ENCODE measurements at places on chromosomes 5 and 9.
A peak's percentile ranks its signal among the peaks of the same experiment; 100 is the strongest.

GRCh38 chr5:146475906-146476305, 28.8 kb downstream of the TCERG1 start:
- no peak for DNase-seq

- no peak for DNase-seq
Observed at GRCh38 chr9:86452201-86452828, 98.1 kb upstream of the TUT7 start.

- no peak for DNase-seq
Observed at GRCh38 chr5:112635276-112635675, 102.4 kb upstream of the APC start.

GRCh38 chr9:127817881-127818434, 15.3 kb downstream of the FPGS start:
- DNase-seq, result no peak

- peak; percentile 45 for DNase-seq
Observed at GRCh38 chr5:177309351-177310191, 2.1 kb downstream of the MXD3 start.

- DNase-seq, result peak; percentile 62
Observed at GRCh38 chr5:6829150-6829784, 116.0 kb downstream of the TENT4A start.
